ENCODE measurements at places on chromosomes 6 and 20.

DNA sequence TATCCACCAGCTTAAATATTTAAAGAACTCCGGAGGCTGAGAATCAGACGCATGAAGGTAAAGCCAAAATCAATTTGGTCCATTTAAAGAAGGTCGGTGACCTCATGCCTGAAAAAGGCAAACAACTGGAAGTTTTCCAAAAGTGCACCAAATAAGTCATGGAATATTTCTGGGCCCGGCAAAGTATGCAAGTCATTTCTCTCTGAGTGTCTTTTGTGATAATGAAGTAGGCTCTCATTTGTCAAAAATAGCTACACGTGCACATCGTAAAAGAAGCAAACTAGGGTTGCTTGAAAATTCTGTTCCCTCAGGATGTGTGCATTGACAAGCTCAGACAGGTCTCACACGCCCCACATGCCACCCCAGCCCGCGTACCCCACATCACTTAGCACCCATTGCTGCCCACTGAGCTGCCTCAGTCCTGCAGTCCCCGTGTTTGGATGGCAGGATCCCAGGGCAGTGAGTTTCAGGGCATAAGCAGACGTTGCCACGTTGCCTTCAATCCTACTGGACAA is 20.5 kb upstream of the PYGB start:
- no peak for DNase-seq

GRCh38 chr20:44324343-44324742 is 12.5 kb upstream of the R3HDML start:
- no peak for DNase-seq

DNA sequence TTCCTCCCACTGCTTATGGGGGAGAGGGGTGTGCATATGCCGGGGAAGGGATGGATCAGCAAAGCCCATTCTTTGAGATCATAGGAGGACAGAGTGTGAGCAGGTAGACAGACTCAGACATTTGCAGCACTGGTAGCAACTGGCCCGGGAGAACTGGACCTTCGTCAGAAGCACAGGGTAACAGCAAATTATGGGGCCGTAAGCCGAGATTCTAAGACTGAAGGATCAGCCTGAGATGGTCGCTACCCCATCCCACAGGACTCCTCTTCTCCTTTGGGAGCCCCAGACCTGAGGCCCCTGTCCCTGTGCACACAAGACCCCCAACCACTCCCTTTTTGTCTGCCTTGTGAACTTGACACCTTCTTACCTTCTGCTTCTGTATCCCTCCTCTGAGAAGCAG is 106.5 kb downstream of the TOX2 start:
- no peak for DNase-seq

- no peak for DNase-seq
Observed at GRCh38 chr6:139528471-139528870, 154.0 kb upstream of the CITED2 start.

DNA sequence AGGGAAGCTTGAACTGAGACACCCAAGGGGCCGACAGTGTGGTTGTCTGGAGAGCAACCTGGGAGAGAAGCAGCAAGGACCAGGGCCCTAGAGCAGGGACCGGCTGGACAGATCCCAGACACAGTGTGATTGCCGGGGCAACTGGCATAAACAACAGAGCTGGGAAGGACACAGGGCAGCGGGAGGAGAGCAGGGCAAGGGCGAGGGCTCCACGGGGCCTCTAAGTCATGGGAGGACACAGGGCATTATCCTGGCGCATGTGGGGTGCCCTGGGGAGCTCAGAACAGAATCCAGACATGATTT is 31.1 kb upstream of the CCR6 start:
- no peak for DNase-seq

GRCh38 chr20:46666818-46667515 is 15.7 kb upstream of the SLC13A3 start:
- DNase-seq, result no peak

- no peak for DNase-seq
Observed at GRCh38 chr6:30515106-30515505, 25.8 kb downstream of the HLA-E start.

- DNase-seq, result no peak
Observed at GRCh38 chr6:36850021-36850420, 10.8 kb upstream of the CPNE5 start.

DNA sequence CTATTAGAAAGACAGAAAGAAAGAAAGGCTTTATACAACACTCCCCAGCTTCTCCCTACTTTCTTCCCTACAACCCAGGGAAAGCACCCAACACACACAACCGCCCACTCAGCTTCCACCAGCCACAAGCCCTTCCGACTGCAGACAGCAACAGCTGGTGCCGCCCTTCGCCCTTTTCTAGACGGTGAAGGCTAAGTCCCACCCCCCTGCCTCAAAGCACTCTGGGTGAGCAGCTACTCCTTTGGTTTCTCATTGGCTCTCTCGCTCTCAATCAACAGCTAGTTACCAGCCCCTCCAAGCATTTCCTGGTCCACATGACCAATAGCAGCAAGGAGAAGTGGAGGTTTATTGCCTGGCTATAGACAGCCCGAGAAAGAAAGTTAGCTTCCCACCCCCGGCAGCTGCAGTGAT is 230.1 kb upstream of the MOCS1 start:
- peak; percentile 64 for DNase-seq

DNA sequence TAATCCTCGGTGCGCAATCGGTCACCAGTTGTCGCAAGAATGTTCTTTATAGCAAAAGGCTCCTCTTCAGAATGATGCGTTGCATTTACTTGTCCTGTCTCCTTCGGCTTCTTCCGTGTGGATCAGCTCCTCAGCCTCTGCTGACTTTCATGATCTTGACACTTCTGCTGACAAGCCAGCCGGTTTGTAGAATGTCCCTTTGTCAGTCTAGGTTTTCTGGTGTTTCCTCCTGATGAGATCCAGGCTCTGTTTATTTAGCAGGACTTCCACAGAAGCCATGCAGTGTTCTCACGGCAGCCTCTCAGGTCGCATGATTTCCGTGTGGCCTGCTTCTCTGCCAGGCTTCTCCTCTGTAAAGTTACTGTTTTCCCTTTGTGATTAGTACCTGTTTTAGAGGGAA is 66.9 kb downstream of the STX11 start:
- no peak for DNase-seq

GRCh38 chr6:169677096-169677495 is 24.7 kb downstream of the WDR27 start:
- no peak for DNase-seq

GRCh38 chr20:56976336-56976735 is 290.1 kb downstream of the BMP7 start:
- no peak for DNase-seq

DNA sequence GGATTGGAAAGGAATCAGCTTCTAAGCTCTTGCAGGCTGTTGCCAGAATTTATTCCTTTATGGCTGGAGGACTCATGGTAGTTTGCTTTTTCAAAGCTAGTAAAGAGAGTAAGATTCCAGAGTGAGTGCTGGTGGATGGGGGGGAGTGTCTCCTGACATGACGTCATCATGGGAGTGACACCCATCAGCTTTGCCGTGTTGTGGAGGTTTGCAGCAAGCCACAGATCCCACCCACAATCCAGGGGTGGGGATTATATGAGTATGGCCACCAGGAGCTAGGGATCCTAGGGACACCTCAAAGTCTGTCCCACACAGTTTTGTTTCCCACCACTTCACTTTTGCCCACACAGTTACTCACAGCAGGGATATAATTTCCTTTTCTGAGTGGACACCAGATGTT is 28.7 kb upstream of the PMEPA1 start:
- no peak for DNase-seq

GRCh38 chr6:113893866-113894265 is 36.7 kb downstream of the MARCKS start:
- no peak for DNase-seq

GRCh38 chr6:136782021-136782770 is 10.1 kb downstream of the MAP3K5 start:
- no peak for DNase-seq

DNA sequence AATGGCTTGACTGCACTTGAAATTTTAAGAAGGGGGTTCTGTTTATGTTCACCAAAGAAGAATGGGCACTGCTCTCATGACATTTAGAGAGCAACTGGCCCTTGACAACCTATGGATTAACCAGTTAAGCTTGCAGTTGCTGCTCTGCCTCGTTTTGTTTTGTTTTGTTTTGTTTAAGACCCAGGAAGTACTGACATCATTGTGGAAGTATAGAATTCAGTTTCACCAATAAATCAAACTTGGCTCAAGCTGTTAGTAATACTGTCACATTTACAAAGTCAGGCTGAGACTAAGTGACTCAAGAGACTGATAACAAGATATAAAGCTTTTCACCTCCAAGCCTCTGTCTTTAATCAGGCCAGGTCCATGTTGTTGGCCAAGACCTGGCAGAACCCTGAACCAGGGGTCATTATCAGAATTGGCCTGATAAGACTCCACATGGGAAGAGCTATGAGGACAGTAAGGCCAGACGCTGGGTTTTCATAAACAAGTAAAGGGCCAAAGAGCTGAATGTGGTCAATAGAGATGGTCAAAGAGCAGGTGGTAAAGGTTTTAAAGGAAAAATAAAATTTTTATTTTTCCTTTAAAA is 99.4 kb upstream of the VGLL2 start:
- DNase-seq, result no peak

DNA sequence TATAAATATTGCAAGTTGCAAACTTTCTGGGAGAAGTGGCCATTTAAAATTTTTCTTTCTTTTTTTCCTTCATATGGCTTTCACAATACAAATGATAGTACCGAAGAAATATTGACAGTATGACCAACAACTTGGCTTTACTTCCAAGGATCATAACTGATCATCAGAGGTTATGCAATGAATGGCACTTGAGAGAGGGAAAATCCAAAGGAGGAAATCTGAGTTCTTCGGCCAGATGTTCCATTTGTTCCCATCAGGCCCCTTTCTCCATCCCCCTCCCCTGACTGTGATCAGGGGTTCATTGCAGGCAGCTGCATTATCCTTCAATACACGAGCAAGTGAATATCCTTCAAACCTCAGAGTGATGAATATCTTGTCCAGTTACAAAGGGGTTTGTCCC is 130.0 kb upstream of the UST start:
- DNase-seq, result no peak

- DNase-seq, result no peak
Observed at GRCh38 chr6:27275025-27275956, 27.8 kb downstream of the PRSS16 start.

- no peak for DNase-seq
Observed at GRCh38 chr6:15313367-15313766, 67.5 kb downstream of the JARID2 start.

DNA sequence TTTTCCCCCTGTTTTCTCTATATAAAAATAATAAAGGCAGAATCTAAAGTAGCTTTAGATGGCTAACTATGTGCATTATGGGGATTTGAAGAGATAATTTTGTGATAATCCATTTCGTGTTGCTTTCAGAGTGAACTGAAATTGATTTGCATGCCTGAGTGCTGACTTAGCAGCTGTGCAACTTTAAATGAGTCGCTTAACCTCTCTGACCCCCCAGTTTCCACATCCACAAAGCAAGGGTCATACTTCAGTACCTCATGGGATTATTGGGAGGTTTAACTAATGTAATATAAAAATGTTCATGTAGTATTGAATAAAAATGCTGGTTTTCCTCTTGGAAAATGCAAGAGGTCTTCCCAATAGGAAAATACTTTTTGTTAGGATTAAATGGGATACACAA is 63.8 kb upstream of the FABP7 start:
- no peak for DNase-seq

GRCh38 chr6:118680452-118681095 is 29.2 kb upstream of the CEP85L start:
- no peak for DNase-seq

DNA sequence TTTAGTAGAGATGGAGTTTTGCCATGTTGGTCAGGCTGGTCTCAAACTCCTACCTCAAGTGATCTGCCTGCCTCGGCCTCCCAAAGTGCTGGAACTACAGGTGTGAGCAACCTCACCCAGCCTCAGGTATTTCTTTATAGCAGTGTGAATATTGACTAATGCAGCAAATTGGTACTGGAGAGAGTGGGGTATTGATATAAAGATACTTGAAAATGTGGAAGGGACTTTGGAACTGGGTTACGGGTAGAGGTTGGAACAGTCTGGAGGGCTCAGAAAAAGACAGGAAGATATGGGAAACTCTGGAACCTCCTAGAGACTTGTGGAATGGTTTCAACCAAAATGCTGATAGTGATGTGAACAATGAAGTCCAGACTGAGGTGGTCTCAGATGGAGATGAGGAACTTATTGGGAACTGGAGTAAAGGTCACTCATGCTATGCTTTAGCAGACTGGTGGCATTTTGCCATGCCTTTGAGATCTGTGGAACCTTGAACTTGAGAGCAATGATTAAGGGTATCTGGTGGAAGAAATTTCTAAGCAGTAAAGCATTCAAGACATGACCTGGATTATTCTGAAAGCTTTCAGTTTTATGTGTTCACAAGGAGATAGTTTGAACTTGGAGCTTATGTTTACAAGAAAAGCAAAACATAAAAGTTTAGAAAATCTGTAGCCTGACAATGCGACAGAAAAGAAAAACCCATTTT is 127.2 kb downstream of the DTNBP1 start:
- DNase-seq, result no peak

DNA sequence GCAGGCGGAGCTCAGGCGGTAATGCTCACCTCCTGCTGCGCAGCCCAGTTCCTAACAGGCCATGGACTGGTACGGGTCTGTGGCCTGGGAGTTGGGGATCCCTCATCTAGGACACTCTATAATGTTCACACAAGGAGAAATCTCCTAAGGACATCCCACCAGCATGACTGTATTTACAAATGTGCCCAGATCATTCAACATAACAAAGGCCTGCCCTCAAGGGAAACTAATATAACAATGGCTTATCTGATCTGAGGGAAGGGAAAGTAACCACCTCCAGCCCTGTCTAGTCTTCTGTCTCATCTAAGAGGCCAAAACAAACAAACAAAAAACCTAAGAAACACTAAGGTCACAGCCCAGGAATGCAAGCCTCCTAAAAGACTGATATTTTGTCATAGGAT is 232.8 kb downstream of the RNGTT start:
- DNase-seq, result peak; percentile 64

DNA sequence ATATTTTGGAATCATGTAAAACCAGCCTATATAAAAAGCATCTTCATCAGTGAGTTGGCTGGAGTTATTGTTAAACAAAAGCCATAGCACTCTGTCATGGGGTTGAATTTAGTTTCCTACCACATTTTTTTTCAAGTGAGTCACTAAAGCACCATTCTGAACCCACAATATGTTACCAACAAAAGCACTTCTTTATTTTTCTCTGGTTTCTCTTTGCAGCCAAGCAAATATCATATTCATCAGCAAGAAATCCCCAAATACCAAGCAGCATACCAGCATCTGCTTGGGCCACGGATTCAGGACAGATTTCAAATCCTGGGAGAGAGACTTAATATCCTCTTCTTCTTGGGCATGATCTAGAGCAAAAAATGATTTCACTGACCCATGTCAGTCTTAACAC is 441.4 kb downstream of the BCKDHB start:
- no peak for DNase-seq

DNA sequence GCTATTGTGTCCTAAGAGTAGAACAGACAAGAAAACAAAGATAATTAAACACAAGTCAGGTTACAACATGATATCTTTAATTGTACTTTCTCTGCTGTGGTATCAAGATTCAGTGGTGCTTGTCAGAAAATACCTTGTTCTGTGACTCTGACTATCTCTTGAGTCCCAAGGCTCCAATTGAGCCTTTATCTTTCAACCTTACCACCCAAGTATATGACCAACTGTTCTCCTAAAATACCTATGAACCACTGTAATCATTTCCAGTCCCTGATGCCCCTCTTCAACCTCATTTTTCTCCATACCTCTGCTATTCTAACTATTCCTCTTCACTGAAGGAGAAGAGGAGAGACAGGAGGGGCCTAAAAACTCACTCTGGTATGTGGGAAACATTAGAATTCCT is 66.9 kb upstream of the TPD52L1 start:
- DNase-seq, result no peak

- no peak for DNase-seq
Observed at GRCh38 chr6:50845499-50846143, 26.9 kb downstream of the TFAP2B start.

Data from iPS DF 19.7 (cell line).